ENCODE measurements at places on chromosomes 13 and 19. TPM values are rescaled to one million over a fixed set of nuclear protein-coding genes. Genes with fewer than 3 reads are reported as not detected.

- peaks cover 65% of the 10 kb centered on the region for H3K27me3 ChIP-seq
- no peak overlapping the region for H3K4me3 ChIP-seq
- DNase-seq: no peak
Observed at GRCh38 chr19:42555317-42555716, 27.0 kb upstream of the CEACAM1 start.

DNA sequence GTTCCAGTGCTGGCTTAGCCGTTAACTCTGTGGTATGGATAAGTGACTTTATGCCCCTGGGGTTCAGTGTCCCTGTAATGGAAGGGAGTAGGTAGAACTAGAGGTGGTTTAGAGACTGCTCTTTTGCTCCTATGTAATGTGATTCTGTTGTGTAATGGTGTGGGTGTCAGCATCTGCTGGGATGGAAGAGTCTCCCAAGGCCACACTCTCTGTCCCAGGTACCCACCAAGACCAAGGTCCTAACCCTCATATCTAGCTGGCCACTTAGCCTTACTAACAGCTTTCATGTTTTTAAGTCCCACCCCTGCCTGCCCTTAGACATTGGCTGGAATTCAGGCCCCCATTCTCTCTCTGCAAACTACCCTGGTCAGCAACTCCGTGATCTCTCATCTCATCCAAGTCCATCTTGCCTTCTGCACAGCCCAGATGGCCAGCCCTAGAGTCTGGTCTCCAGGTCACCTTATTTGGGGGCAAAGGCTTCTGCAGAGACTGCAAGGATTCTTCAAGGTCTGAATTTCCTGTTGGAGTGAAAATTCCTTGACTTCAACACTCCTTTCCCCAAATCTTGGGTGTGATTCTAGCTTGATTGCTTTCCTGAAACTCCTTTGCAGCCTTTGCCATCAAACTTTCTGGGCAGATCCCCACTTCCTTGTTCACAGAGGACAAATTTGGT is 48.4 kb downstream of the SERP2 start:
- H3K27ac ChIP-seq: no peak overlapping the region
- H3K4me3 ChIP-seq: no peak overlapping the region
- H3K27me3 ChIP-seq: peaks cover 35% of the 10 kb centered on the region
- no peak for DNase-seq
- no peaks in the 10 kb centered on the region for H3K36me3 ChIP-seq

The PCDH20 gene
- total RNA-seq: not detected

GRCh38 chr13:23610966-23611491 is 40.8 kb downstream of the TNFRSF19 start:
- peak overlapping the region; percentile 5 for H3K27ac ChIP-seq
- DNase-seq: no peak

The KLHL1 gene
- total RNA-seq: not detected

DNA sequence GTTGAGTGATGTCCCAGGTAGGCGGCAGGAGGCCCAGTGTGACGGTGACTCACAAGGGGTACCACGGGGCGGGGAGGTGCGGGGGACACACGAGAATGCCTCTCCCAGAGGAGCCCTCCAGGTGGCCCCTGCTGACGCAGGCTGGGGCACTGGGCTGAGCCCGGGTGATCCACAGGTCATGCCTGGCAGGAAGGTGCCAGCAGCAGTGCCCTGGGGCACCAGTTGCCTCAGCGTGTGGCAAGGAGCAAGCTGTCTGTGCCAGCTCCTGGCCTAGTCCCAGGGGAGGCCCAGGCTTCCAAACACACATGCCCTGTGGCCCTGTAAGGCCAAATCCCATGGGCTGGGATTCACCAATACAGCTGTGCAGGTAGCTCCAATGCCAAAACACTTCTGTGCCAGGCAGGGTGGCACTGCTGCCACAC is 28.0 kb downstream of the AKT2 start:
- H3K36me3 ChIP-seq: peaks cover 24% of the 10 kb centered on the region
- H3K4me1 ChIP-seq: peaks cover 5% of the 10 kb centered on the region
- no peak overlapping the region for H3K27ac ChIP-seq
- no peak for DNase-seq
- H3K4me3 ChIP-seq: no peak overlapping the region

GRCh38 chr19:45492627-45493470 is 4.0 kb downstream of the RTN2 start:
- peak; percentile 85 for DNase-seq
- H3K4me3 ChIP-seq: peak overlapping the region; percentile 93
- H3K4me1 ChIP-seq: peaks cover 24% of the 10 kb centered on the region
- peak overlapping the region; percentile 76 for H3K27ac ChIP-seq
- peaks cover 2% of the 10 kb centered on the region for H3K27me3 ChIP-seq

The GIPC3 gene
- not detected for total RNA-seq

- DNase-seq: no peak
- H3K4me1 ChIP-seq: no peaks in the 10 kb centered on the region
- no peaks in the 10 kb centered on the region for H3K27me3 ChIP-seq
- peaks cover 9% of the 10 kb centered on the region for H3K36me3 ChIP-seq
Observed at GRCh38 chr13:111868716-111869115, 198.2 kb upstream of the SOX1 start.

DNA sequence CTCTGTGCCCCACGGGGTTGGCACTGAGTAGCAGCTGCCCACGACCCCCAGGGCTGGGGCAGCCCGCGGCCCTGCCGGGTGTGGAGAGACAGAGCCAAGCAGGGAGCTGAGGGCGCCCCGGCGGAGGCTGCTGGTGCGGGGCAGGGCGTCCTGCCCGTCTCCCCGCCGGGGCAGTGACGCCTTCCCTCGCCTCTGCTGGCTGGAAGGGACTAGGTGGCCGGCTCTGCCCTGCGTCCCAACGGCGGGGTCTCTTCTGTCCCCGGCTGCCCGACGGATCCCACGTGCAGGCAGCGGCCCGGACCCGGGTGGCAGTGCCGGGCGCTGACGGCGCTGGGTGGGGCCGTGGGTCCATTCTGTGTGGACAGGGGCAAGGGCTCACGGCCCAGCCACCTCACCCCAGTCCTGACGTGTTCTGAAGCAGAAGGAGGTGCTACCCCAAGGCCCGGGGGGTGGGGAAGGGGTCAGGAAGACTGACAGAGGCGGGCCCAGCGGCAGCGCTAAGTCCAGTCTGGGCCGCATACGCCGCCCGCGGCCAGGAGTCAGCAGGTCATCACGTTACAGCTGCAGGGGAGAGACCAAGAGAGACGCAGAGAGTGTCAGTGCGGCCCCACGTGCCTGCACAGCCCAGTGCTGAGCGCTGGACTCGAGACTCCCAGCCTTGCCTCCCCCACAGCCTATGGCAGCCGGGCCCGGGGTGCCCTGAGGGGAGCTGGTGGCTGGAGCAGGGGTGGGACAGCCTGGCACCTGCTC is 15.1 kb upstream of the PLPP2 start:
- no peak overlapping the region for H3K4me3 ChIP-seq
- peaks cover 10% of the 10 kb centered on the region for H3K36me3 ChIP-seq
- no peak for DNase-seq

GRCh38 chr19:46441866-46442265 is 13.1 kb upstream of the PNMA8C start:
- no peak overlapping the region for H3K4me3 ChIP-seq
- H3K27me3 ChIP-seq: no peaks in the 10 kb centered on the region
- no peaks in the 10 kb centered on the region for H3K36me3 ChIP-seq
- peaks cover 13% of the 10 kb centered on the region for H3K4me1 ChIP-seq
- no peak overlapping the region for H3K27ac ChIP-seq
- no peak for DNase-seq

- no peak overlapping the region for H3K27ac ChIP-seq
- DNase-seq: peak; percentile 48
- no peak overlapping the region for H3K4me3 ChIP-seq
- peaks cover 2% of the 10 kb centered on the region for H3K27me3 ChIP-seq
- no peaks in the 10 kb centered on the region for H3K4me1 ChIP-seq
- H3K36me3 ChIP-seq: no peaks in the 10 kb centered on the region
Observed at GRCh38 chr13:36736119-36736726, 62.4 kb downstream of the SERTM1 start.
